Cardiac atrium fibroblast (primary cell): ENCODE measurements at places on chromosomes 6 and 20. TPM values are rescaled to one million over a fixed set of nuclear protein-coding genes. Genes with fewer than 3 reads are reported as not detected.

The CCN6 gene
- total RNA-seq, result 0.16 TPM in 1 of 2 replicates, not detected in the other

The TRIM31 gene
- total RNA-seq, result not detected in 2 replicates

The RCAN2 gene
- 0.16 TPM in 1 of 2 replicates, not detected in the other for total RNA-seq

The SAPCD1 gene
- total RNA-seq, result 0.54 TPM in 1 of 2 replicates, not detected in the other

The CEP85L gene
- 4.3 and 10.2 TPM in 2 replicates for total RNA-seq

The LINC00237 gene
- total RNA-seq, result not detected in 2 replicates

The ECT2L gene
- under 0.01 TPM in 1 of 2 replicates, not detected in the other for total RNA-seq

The PGC gene
- total RNA-seq, result not detected in 2 replicates

The ABHD12 gene
- 28.2 and 49.6 TPM in 2 replicates for total RNA-seq

The PHACTR1 gene
- total RNA-seq, result under 0.01 and 1.5 TPM in 2 replicates

The YIPF3 gene
- 166 TPM in 2 replicates for total RNA-seq

The FOXS1 gene
- 1.5 TPM in 1 of 2 replicates, not detected in the other for total RNA-seq

The FAM209B gene
- not detected in 2 replicates for total RNA-seq

The DDO gene
- 0.16 TPM in 1 of 2 replicates, not detected in the other for total RNA-seq

The SLC24A3 gene
- total RNA-seq, result 0.32 TPM in 1 of 2 replicates, not detected in the other

The C20orf144 gene
- not detected in 2 replicates for total RNA-seq

The FITM2 gene
- 4.7 and 6.6 TPM in 2 replicates for total RNA-seq
